ENCODE measurements at places on chromosomes 4 and X.
A peak's percentile ranks its signal among the peaks of the same experiment; 100 is the strongest.

- DNase-seq: no peak
These were observed 3.7 kb upstream of the NR3C2 start for GRCh38 chr4:148445860-148446330.

DNA sequence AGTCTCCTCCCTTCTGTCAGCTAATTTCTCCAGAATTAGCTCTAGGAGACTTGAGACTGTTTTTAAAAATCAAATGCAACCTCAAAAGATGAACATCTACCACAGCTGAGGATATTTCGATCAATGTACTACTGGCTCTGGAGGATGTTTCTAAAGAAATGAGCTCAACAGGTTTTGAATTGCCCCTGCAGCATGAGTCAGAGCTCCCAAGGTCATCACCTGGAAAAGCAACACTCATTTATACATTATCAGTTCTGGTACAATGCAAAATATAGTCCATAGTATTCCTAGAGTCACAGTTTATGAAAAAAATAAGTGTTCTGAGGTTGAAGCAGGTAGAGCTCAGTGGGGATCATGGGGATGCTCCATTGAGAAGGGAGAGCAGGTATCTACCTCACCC, 50.8 kb upstream of the MCF2 start:
- no peak for DNase-seq

DNA sequence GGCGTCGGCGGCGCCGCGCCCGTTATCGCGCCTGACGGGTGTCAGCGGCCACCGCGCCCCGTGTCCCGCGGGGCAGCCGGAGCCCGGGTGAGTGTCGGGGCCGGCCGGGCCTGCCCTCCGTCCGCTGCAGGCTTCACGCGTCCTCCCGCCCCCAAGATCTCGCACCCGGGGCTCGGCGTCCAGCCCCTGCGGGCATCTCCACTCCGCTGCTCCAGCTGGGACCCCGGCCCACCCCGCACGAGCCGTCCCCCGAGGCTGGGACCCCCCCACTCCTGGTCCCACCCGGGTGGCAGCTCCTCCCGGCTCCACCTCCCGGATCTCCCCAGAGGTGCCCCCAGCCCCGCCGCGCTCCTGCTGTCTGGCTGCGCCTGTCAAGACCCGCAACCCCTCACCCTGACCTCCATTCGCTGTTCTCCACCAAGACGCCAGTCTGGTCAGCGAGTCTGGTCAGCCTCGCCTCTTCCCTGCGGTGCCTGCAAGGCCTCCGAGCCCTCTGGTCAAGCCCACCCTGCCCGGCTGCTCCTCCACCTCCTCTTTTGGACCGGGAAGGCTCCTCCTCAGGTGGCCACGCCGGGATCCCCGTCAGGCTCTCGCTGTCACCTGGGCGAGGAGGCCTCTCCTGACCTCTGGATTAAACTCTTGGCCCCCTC, 66.0 kb upstream of the NKX1-1 start:
- DNase-seq: no peak

GRCh38 chr4:2927016-2927695, 36.0 kb downstream of the NOP14 start:
- DNase-seq: no peak

GRCh38 chrX:15448010-15448639, 45.0 kb downstream of the PIR start:
- no peak for DNase-seq

DNA sequence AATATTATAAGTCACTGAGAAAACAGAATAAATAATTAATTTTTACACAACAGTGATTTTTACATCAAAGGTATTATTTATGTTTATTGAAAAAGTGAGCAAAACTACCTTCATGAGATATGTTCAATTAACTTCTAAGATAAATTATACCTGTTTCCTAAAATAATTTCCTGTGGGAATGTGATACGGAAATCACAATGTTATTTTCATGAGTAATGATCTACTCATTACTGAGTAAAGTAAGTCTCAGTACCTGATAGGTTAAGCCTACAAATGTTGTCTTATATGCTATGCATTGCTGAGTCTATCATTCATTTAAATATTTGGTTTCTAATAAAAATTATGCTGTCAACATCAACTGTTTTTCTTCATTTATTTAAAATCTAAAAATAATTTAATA, 324.0 kb downstream of the STPG2 start:
- DNase-seq: no peak

- no peak for DNase-seq
These were observed 377.5 kb downstream of the CENPC start for GRCh38 chr4:67167849-67168248.

DNA sequence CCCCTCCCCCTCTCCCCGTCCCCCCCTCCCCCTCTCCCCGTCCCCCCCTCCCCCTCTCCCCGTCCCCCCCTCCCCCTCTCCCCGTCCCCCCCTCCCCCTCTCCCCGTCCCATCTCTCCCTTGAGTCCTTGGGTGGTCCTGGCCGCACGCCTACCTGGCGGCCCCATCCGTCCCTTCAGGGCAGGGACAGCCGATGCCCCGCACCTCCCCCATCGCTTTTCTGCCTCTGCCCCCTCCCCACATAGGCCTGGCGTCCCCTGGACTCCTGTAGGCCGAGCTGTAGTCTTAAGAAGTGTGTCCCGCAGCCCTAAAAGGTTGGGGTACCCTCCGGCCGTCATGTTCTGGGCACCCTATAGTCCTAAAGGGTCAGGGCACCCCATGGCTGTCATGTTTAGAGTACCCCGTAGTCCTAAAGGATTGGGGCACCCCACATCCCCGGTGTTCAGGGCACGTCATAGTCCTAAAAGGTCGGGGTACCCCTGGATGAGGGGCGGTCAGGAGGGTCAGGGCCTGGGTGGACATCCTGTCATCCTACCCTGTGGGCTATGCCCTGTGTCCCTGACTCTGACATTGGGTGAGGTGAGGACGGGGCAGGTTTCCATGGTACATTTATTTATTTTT, 10.8 kb upstream of the GTPBP6 start:
- DNase-seq: no peak

- no peak for DNase-seq
These were observed 78.3 kb downstream of the FIP1L1 start for GRCh38 chr4:53455766-53456165.

DNA sequence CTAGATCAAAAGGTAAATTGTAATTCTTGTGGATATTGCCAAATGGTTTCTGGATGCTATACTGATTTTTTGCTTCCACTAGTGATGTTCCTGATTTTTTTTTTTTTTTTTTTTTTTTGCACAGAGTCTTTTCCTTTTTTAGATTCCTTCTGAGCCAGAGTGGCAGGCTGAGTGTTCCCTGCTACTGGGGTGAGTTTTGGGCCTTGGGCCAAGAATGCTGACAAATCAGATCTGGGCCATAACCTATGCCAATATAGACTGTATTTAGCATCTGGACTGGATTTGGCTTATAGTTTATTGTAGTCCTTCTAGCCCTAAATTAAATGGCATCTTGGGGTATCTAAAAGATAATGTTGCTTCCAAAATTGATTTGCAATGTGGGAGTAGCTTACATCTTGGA, 52.8 kb downstream of the REPS2 start:
- DNase-seq: no peak

DNA sequence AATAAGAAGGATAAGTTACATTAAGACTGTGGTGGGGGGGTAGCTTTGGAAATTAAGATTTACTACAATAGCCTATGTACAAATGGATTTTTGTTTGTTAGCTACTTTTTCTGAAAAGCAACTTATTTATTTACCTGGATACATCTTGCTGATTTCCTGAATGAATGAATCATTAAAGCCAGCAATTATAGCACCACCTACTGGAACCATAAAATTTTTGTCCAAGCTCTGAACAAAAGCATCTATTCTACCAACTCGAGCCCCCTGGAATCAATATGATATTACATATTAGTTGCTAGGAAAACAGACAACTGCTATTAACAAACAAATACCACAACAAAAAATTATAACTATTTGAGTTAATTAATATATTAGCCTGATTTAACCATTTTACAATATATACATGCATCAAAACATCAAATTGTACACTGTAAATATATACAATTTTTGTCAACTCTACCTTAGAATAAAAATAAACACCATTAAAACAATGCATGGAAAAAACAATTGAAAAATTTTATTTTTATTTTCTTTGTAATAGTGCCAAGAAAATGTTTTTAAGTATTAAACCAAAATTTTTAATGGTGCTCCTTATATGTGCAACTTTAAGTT, 15.3 kb downstream of the SEPSECS start:
- peak; percentile 23 for DNase-seq

- DNase-seq: no peak
These were observed 2315.4 kb upstream of the AGA start for GRCh38 chr4:179757641-179758040.

GRCh38 chr4:85606505-85606904, 131.6 kb downstream of the ARHGAP24 start:
- no peak for DNase-seq

- no peak for DNase-seq
These were observed 54.2 kb downstream of the MSX1 start for GRCh38 chr4:4913628-4914027.

GRCh38 chr4:185682236-185682635, 129.8 kb downstream of the SORBS2 start:
- DNase-seq: no peak

GRCh38 chr4:77600521-77601451, 4.8 kb upstream of the CXCL13 start:
- peak; percentile 10 for DNase-seq

- no peak for DNase-seq
These were observed 8.4 kb downstream of the NIPAL1 start for GRCh38 chr4:48025005-48025404.

GRCh38 chr4:111499291-111499690, 646.0 kb upstream of the FAM241A start:
- DNase-seq: no peak

- no peak for DNase-seq
These were observed 3.5 kb upstream of the ARHGEF6 start for GRCh38 chrX:136784231-136784630.
